Neural crest cell (in vitro differentiated cells): ENCODE measurements at places on chromosomes 11 and 22. TPM values are rescaled to one million over a fixed set of nuclear protein-coding genes. Genes with fewer than 3 reads are reported as not detected.

Gene RASGRP2
- 0.93 and 1.5 TPM in 2 replicates for total RNA-seq

Gene C11orf91
- 0.57 and 0.68 TPM in 2 replicates for total RNA-seq

Gene TCN2
- 16.2 and 17.4 TPM in 2 replicates for total RNA-seq

Gene GAL3ST1
- total RNA-seq, result 7.3 and 8.8 TPM in 2 replicates

DNA sequence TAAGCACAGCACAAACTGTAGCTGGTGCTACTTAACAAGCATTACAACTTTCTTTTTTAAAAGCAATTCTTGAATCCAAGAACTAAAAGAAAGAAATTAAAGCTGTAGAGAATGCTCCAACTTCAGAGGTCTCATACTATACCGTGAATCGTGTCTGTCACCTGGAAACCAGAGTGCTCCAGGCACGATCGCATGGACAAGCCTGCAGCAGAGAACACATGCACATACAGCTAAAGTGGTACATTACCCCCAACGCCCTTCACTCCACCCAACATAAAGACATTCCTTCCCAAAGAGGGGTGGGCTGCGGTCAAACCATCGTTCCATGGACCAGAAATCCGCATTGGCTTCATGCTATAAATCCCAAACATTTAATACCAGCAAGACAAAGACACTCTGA is 31.5 kb downstream of the CHKA start:
- no peak for DNase-seq

DNA sequence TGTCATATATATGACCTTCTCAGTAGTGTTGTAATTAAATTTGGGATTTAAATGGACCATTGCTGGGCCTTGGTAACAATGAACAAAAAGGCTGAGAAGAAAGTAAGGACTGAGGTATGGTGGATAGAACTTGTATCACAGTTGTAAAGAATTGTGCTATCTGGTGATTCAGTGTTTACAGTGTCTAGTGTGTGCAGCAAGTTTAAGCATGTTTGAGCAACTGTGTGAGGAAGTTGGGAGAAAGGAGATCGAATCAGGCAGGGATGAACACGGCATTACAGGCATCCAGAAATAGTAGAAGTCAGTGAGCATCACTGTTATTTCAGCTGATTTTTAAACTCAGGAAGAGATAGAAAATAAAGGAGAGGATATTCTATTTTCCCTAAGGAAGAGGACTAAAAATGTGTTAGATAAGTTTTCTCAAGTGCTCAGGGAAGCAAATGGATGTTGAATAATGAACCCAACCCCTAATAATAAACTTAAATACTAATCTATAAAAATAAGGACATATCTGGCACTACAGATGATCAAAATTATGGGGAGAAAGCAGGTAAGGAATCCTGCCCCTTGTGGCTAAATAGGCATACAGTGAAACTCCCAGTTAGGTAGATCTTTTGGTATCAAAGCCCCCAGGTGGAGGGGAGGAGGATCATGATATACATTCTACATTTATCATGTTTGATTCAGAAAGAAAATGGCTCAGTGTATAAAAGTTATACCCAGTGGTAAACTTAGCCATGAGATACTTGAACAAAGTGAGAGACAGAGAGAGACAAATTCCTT is 361.0 kb upstream of the ANO3 start:
- DNase-seq, result no peak
